Hematopoietic multipotent progenitor cell treated with erythropoietin and hydrocortisone succinate and interleukin-3 and kit ligand, for 15 days (in vitro differentiated cells): ENCODE measurements at places on chromosomes 13 and 19.

DNA sequence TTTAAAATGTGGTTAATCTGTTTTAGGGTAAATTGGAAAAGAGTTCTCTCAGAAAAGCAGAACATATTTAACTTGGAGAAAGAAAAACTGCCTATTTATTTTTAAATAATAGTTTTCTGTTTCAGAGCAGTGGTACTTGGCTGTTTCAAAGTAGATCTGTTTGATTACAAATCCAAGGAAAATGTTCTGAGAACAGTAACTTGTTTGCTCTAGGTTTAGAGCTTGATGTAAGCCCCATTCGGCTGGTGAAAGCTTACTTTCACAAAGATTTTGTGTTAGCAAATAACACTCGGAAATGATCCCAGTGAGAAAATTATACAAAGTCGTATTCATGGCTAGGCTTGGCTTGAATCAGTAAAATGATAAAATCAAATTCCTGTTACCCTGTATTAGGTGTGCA, 395.8 kb upstream of the GPC6 start:
- DNase-seq: no peak

DNA sequence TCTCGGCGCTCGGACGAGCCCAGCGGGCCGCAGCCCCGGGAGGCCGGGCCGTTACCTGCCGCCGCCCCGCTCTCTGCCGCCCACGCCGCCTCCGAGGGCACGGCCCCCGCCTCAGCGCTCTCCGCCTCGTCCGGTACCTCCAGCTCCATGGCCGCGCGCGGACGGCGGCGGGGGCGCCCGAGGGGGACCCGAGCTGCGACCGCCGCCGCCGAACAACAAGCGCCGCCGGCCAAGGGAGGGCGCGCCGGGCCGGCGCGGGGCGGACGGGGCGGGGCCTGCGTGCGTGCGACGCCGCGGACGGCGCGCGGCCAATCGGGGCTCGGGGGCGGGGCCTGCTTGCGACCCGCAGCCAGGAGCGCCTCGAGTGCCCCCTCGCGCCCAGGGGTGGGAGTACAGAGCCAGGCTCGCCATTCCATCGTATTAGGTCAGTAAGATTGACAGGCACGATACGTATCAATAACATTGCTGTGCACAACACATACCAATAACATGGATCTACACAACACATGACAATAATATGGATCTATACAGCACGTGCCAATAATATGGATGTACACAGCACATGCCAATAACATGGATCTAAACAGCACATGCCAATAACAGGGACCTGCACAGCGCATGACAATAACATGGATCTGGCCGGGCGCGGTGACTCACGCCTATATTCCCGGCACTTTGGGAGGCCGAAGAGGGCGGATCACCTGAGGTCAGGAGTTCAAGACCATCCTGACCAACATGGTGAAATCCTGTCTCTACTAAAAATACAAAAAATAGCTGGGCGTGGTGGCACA, at the start of gene PIP5K1C:
TSS of gene PIP5K1C (minus strand) at position 227 of the 791 bp plus-strand sequence. CDS start at position 149, 78 bp downstream.
- DNase-seq: peak; percentile 90

- no peak for DNase-seq
Measured at GRCh38 chr13:28630869-28631268, 28.1 kb upstream of the POMP start.

DNA sequence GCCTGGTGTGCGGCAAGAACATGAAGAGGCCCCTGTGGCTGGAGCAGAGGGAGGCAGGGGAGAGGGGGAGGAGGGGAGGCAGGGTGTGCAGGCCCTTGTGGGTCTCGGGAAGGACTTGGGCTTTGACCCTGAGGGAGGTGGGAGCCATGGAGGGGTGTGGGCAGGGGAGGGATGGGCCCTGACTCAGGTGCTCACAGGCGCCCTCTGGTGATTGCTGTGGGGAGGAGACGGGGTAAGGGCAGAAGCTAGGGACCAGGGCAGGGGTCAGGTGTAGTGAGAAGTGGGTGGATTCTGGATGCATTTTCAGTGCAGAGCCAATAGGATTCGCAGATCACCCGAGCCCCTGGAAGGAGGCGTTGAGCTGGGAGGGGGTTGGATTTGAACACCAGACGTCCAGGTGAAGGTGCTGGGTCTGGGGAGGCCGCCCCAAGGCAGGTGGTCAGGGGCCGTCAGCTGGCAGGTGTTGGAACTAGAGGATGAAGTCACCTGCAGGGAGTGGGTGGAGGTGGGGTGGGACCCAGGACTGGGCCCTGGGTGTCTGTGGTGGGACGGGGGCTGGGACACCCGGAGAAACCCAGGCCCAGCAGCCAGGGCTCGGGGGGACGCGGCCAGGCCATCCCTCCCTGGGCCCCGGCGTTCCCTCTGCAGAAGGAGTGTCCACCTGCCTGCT, 185.4 kb downstream of the KDM4B start:
- peak; percentile 42 for DNase-seq

GRCh38 chr13:76936763-76937162, 11.5 kb upstream of the ACOD1 start:
- no peak for DNase-seq

DNA sequence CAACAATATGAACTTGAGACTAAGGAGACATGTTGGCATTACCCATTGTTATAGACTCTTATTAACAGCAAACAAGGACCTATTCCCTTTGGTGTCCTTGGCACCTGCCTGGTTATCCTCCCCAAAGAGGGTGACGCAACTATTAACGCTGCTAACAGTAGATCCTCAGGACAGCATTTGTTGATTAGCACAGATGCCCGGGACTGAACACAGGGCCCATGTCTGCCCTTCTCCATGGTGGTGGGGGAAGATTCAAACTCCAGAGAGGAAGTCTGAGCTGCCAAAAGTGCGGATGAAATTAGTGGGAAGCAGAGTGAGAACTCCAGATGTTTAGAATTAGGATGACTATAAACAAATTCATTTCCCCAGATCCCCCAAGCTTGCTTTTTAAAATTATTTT, 101.2 kb upstream of the RAP2A start:
- DNase-seq: no peak

DNA sequence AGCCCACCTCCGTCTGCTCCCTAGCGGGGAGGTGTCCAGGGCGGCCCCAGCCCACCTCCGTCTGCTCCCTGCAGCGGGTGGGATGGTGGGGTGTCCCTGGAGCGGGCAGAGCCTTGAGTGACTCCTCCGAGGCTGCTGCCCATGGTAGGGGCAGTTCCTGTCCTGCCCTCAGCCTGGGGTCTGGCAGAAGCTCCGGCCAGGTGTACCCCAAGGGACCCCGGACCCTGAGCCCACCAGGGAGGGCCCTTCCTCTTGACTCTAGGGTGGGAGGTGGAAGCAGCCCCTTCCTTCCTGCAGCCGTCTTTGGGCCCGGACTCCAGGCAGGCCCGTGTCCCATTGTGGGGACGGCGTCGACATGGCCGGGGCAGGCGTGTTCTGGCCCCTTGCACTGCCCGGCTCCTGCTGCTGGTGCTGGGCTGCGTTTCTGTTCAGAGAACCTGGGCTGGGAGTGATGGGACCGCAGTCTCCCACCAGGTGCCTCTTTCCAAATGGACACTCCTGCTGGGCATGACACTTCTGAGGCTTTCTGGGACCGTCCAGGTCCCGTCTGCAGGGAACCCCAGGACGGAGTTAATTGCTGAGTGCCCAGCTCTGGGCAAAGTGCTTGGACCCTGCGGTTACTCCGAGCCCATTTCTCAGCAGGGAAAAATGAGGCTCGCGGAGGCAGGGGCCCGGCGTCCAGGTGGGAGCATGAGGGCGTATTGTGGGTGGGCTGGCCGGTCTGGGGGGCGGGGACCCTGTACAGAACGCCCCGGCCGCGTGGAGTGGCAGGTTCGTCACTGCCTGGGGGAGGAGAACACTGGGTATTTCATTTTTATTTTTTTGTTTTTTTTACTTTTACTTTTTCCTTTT, 19.8 kb downstream of the ARID3A start:
- no peak for DNase-seq

- DNase-seq: no peak
Measured at GRCh38 chr19:49816590-49816989, 1.5 kb upstream of the MED25 start.

GRCh38 chr13:98983182-98983581, 5.3 kb upstream of the DOCK9 start:
- DNase-seq: no peak

DNA sequence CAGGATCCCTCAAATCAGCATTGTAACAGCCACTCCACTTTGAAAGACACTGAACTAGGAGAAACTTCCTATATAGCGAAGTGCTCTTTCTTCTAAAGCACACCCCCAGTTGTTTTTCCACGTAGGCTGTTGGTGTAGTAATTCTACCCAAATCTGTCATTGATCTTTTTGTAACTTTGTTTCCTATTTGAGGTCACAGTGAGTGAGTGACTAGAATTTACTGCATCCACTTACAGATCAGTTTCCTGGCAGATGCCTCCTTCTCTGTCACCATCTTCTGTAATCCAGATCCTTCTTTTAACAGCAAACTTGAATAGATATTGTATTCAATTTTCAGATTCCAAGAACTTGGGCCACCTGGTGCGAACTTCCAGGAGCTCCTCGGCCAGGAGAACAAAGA, 15.3 kb downstream of the ZAR1L start:
- no peak for DNase-seq

GRCh38 chr13:97385854-97386253, 48.1 kb upstream of the RAP2A start:
- no peak for DNase-seq

GRCh38 chr13:74024314-74024713, 109.9 kb downstream of the KLF12 start:
- DNase-seq: no peak

DNA sequence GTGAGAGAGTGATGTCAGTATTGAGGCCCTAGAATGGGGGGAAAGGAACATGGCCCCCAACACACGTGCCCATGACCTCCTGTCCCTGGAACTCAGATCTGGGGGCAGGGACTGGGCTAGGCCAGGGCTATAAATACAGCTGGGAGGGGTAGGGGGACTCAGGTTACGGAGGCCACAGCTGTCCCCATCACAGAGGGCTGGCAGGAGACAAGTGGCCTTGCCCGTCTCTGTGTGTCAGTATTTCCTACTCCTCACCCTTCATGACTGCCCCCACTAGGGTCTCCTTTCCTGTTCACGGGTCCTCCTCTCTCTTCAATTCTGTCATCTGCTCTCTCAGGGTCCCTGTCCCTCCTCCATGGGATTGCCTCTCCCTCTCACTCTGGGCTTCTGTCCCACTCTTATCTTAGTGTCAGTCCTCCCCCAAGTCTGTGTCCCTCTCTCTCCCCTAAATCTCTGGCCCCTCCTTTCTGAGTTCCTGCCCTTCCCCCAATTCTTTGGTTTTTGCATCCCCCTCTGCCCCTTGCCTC, 687 bp upstream of the HRC start:
- no peak for DNase-seq

- DNase-seq: no peak
Measured at GRCh38 chr19:48638831-48639381, 1.7 kb upstream of the DBP start.

DNA sequence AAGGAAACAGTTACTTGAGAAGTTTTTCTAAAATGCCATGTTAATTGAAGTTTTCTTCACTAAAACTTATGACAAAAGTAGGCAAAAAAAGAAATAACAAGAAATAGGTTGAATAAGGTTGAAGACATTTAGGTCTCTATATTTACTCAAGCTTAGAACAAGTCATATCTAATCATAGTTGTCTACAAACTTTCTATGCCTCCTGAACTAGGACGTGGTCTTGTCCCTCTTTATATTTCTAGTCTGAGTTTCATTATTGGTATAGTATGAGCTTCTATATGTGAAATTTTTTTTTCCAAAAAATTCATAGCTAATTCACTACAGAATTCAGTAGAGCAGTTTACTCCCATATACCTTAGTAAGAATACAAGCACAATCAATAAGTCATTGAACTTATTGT, 836.4 kb downstream of the SLITRK6 start:
- no peak for DNase-seq

DNA sequence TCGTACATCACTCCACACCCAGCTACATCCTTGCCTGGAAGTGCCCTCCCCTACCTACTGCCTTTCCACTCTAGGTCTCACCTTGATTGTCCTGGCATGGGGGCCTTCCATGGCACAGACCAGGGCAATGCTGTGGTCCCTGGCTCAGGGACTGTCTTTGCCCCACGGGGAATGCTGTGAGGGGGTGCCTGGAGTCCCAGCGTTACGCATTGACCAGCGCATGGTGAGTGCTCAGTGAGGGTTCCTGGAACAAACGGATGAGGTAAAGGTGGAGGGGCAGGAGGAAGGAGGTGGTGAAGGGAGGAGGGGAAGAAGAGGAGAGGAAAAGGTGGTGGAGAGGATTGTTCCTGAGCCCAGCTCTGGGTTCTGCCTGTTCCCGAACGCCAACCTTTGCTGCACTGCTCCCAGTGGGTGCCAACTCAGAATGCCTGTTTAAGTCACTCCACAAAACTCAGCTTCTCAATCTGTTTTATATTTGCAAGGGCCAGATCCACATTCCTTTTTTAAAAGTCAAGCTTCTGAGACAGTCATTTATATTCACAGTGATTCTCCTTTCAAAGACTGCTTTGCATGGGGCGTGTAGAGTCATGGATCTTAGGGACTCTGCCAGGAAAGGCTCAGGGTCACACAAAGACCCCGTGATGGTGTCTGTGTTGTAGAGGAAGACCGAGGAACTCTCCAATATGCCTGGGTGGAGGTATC, 40.8 kb downstream of the CHST8 start:
- no peak for DNase-seq

DNA sequence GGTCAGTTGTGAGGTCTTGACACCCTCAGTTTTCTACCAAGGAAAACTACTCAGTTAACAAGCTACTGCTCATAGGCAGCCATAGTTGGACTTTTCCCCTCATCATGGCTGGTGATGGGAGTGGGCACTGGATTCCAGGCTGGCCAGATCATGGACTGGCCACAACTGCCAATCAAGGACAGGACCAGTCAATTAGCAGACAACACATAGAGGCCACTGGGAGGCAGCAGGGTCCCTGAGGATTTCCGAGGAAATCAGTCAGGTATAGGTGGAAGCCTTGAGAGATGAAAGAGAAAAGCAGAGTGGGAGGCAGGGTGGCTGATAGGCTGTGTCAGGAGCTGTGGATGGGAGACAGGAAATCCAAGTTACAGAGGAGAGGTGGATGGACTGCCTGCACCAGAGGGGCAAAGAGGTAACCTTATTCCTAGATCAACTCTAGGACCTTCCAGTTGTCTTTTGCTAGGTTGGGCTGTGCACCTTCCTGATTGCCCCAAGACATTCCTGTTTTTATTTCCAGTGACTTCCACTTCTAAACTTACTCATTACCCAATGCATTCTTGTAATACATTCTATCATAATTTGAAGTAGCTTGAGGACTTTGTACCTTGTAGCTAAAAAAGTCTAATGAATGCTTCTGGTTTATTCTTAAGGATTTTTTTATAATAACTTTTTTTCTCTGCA, 361.8 kb downstream of the KCNRG start:
- no peak for DNase-seq

- DNase-seq: no peak
Measured at GRCh38 chr13:109651311-109651710, 135.1 kb downstream of the IRS2 start.

DNA sequence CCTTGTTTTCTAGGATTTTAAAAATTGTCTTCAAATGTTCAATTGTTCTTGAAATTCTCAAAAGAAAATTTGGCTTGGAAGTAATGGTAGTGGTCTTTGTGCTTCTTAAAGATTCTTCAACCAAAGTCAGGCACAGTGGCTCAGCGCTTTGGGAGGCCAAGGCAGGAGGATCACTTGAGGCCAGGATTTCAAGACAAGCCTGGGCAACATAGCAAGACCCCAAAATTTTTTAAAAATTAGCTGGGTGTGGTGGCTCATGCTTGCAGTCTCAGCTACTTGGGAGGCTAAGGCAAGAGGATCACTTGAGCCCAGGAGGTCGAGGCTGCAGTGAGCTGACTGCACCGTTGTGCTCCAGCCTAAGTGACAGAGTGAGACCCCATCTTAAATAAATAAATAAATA, 153.5 kb upstream of the ZNF507 start:
- DNase-seq: no peak
